Cerebellum (tissue), 4 donors: ENCODE measurements at places on chromosomes 2 and 18. TPM values are rescaled to one million over a fixed set of nuclear protein-coding genes. Genes with fewer than 3 reads are reported as not detected.
A peak's percentile ranks its signal among the peaks of the same experiment; 100 is the strongest.

Gene GREB1L
- 66.2 TPM for total RNA-seq

GRCh38 chr18:76643996-76644395 is 149.0 kb upstream of the ZNF516 start:
- DNase-seq = no peak

DNA sequence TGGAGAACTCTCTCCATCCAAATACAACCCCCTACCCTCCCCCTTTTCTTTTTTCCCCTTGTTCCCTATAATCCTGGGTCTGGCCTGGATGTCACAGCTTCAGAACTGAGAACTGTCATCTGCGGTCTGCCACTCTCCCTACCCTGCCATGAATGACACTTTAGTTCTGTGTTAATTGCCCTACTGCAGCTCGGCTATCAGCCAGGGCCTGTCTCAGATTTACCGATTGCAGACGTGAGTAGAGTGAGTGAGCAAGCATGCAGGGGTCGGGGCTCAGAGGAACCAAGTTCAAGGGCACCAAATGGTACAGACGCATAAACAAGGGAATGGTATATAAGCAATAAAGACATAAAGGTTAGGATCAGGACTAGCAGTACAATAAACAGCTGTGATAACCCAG is 967.8 kb downstream of the BCL11A start:
- no peak for DNase-seq

DNA sequence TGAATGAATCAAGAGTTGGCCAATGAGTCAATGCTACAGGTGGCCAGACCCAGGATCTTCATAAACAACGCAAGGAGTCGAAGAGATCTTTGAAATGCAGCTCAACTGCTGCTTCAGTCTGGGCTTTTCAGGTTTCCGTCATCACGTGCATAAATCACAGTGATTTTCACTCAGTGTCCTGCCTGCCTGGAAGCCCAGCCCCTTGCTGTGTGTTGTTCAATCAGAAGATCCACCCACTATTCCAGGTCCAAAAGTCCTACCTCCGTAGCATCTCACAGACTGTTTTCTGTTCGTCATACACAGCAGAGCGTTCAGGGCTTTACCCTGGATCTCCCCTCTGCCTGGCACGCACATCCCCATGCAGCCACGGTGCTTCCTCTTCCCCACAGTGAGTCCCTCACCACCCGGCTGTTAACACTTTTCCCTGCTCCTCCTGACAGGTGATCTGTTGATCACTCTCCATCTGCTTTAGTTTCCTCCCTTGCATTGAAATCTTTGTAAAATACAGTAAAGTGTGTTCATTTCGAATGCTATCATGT is 216.3 kb downstream of the MYT1L start:
- peak; percentile 33 for DNase-seq

- no peak for DNase-seq
Observed at GRCh38 chr2:175557810-175558377, 376.4 kb upstream of the ATP5MC3 start.

GRCh38 chr18:63366213-63367052 is 573 bp downstream of the KDSR start:
- peak; percentile 58 for DNase-seq

- DNase-seq = no peak
Observed at GRCh38 chr2:208280933-208281332, 14.9 kb downstream of the PIKFYVE start.

GRCh38 chr18:3857544-3857943 is 407.6 kb downstream of the TGIF1 start:
- DNase-seq = no peak

Gene NPAS2
- total RNA-seq = 1.3 TPM

DNA sequence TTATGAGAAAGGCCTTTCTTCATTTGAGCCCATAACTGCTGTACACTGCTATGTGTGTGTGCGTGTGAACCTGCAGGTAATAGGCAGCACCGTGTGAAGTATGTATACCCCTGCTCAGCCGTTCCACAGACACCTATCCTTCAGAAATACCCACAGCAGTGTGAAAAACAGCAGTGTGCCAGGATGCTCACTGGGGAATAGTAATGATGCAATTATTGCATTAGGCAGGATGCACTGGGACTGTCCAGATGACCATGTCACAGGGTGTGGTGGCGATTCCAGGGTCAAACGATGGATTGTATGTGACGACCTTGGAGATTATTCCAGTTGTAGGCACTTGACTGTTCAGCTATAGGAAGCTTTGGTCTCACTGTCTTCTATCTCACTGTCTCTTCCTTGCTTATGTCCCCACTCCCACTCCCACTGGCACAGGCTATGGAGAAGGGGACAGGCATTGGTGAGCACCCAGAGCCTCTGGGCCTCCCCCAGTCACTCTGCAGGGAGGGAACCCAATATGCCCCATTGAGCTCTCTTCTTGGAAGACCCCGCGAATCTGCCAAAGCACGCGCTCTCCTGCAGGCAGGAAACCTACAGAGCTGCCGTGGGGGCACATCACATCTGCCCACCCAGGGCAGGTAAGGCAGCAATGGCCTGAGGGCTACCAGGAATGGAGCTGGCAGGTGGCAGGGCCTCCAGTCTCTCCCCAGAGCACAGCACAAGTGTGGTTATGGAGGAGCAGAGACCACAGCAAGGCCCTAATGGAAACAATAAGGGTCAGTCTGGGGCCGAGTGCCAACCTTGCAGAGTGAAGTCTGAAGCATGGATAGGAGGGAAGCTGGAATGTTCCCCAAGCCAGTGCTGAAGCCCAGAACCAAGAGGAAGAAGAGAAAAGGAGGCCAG is 518.9 kb upstream of the RAB6C start:
- no peak for DNase-seq

DNA sequence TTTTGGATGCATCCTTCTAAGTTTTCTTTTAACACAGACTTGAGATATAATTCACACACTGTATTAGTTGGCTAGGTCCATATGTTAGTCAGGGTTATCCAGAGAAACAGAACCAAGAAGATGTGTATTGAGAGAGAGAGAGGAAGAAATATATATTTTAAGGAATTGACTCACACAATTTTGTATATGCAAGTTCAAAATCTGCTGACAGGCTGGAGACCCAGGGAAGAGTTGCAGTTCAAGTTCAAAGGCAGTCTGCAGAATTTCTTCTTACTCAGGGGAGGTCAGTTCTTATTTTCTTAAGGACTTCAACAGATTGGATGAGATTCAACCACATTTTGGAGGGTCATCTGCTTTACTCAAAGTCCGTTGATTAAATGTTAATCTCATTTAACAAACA is 23.0 kb upstream of the MRO start:
- DNase-seq = no peak

Gene SERPINB11
- not detected for total RNA-seq

DNA sequence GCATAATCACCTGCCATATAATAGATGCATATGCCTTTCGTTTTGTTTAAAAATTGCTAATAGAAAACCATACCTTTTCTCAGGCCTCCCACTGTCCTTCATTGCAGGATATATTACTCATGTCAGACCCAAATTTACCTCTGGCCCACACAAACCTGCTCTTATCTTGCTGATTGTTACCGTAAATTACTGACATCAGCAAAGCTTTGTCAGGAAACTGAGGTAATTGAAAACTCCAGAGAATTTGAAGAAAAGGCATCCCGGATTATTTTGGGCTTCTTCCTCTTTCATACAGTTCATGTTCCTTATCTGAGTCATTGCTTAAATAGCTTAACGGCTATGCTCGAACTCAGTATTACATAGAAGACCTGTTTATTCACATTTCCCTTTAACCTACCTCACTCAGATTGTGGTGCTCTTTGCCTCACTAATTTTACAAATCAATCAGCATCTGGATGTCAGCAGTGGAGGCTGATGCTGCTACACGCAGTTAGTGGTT is 145.7 kb downstream of the ZEB2 start:
- DNase-seq = no peak

- DNase-seq = no peak
Observed at GRCh38 chr2:237935740-237936452, 30.9 kb upstream of the UBE2F start.

- no peak for DNase-seq
Observed at GRCh38 chr2:132009874-132010521, 151.8 kb downstream of the ANKRD30BL start.

GRCh38 chr2:230931556-230932231 is 6.7 kb upstream of the GPR55 start:
- DNase-seq = no peak

DNA sequence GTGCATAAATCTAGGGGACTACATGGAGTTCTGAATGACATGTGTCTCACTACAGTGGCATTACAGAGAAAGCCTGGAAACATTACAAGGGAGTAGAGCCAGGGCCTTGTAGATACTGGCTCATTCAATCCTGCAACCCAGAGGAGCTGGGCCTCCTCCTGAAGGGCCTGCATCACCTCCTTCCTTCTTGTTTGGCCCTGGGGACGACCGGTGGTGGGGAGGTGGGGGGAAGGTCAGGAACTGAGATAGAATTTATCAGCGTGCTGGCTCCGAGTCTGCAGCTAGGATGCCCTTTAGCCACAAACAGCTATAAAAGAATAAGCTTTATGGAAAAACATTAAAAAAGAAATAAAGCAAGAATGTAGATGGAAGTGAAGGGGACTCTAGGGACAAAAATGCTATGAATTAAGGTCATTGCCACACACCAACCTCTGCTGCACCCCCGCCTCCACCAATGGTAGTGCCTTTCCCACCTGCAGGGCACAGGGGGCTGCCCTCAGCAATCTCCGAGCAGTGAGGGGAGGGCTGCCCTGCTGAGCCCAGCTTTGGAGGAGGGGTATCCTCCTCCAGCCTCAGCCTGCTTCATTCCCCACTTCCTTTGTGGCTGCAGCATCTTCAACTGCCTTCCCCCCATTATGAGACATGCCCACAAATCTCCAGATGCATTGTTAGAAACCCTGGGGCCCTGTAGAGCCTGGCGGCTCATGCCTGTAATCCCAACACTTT is 149.0 kb downstream of the MSH2 start:
- no peak for DNase-seq

- DNase-seq = no peak
Observed at GRCh38 chr2:71153585-71154224, 23.3 kb downstream of the MPHOSPH10 start.

Gene EN1
- total RNA-seq = 5.4 TPM

Gene KLHL14
- total RNA-seq = 9.4 TPM

GRCh38 chr18:5413447-5413846 is 117.9 kb upstream of the ZBTB14 start:
- DNase-seq = peak; percentile 68

Gene COBLL1
- total RNA-seq = 32.2 TPM

Gene SGO2
- total RNA-seq = 13.9 TPM

- DNase-seq = no peak
Observed at GRCh38 chr18:21074336-21075323, 37.0 kb downstream of the ROCK1 start.

GRCh38 chr18:9961041-9961440 is 47.2 kb downstream of the VAPA start:
- DNase-seq = no peak

GRCh38 chr18:33803636-33804035 is 225.6 kb downstream of the ASXL3 start:
- no peak for DNase-seq

- no peak for DNase-seq
Observed at GRCh38 chr2:143435131-143435530, 305.9 kb downstream of the ARHGAP15 start.

GRCh38 chr2:233690444-233690843 is 2.2 kb upstream of the UGT1A6 start:
- no peak for DNase-seq

DNA sequence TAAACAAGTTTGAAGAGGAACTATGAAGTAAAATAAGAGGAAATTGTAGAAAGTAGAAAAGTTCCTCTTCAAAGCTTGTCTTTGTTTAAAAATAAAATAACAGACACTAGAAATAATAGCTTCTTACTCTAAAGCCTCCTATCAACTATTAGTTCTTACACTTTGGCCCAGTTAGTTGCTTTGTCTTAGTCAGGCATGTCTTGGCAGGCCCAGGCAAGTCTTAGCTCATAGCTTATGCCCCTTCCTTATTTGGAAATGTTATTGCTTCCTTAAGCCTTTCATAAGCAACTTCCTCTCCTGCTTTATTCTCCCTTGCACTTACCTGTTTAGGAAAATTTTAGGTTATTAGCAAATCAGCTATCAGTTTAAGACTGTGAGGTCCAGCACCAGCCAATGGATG is 950.6 kb upstream of the LRATD1 start:
- DNase-seq = no peak
